ENCODE measurements at places on chromosomes 1 and 21.

DNA sequence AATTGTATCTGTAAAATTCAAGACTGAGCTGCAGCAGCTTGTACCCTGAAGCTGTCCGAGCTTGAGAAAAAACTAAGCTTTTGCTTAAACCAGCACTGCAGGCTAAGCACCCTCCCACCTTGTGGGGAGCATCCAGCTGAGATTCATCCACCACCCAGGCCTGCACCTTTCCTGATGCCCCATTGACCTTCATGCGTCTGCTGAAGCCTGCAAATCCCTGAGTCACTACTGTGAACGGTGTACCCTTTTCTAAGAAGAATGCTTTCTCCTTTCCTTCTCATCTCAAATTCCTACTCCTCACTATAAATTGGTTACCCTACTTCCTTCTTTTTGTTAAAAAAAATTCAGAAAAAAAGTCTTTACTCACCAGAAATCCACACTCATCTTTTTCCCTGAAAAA lies 90.9 kb upstream of the RGS18 start:
- no peak for DNase-seq

- DNase-seq: no peak
Observed at GRCh38 chr21:34933609-34934335, 115.3 kb downstream of the RUNX1 start.

- DNase-seq: no peak
Observed at GRCh38 chr1:197998110-197998509, 80.9 kb downstream of the LHX9 start.

DNA sequence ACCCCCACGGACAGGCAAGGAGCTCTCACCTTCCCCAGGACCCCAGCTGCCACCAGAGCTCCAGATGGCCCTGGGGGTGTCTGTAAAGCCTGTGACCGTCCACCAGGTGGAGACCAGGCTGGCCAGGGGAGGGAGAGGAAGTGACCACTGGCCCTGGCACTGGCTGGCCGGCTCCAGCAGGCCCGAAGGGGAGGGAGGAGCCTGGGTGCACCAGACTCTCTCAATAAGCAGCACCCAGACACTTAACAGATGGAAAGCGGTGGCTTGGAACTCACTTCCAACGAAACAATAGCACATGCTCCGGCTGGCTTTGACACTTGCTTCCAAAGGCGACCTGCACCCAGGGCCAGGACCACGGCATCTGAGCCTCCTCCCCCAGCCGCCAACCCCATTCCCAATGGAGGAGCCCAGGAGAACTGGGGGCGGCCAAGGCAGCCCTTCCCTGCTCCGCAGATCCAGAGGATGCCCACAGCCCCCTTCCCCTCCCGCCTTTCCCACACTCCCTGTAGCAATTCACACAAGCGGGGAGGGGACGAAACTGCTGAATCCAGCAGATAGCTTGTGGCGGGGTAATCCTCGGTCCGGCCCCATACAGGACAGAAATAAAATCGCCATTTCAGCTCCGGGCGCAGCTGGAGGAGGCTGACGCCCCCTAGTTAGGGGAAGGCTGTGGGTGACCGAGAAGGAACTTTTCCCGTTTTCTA lies 742 bp upstream of the PDE9A start:
- DNase-seq: no peak

- DNase-seq: no peak
Observed at GRCh38 chr1:244548558-244549115, 87.6 kb downstream of the CATSPERE start.

- DNase-seq: no peak
Observed at GRCh38 chr1:201009962-201010645, 13.4 kb downstream of the KIF21B start.

- DNase-seq: no peak
Observed at GRCh38 chr1:65564493-65564892, 144.0 kb downstream of the LEPR start.

DNA sequence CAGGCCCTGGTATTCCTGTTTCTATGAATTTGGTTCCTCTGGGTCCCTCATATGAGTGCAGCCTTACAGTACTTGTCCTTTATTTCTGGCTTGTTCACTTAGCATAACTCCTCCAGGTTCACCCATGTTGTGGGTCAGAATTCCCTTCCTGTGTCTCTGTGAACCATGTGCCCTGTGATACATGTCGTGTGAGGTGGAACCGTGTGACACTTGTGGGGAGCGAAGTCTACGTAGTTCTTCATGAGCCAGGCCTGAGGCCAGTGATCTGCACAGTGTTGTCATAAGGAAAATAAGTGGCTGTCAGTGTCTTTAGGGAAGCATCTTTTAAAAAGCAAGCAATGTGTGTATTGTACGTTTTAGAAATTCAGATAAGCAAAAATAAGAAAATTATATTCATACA lies 122.8 kb downstream of the GALNT2 start:
- no peak for DNase-seq

Data from activated T-cell treated with anti-CD3 and anti-CD28 coated beads, Interleukin-2, amount 50 U/mL, for 4 hours (primary cell).